ENCODE measurements at places on chromosomes 2 and 18.
A peak's percentile ranks its signal among the peaks of the same experiment; 100 is the strongest.

DNA sequence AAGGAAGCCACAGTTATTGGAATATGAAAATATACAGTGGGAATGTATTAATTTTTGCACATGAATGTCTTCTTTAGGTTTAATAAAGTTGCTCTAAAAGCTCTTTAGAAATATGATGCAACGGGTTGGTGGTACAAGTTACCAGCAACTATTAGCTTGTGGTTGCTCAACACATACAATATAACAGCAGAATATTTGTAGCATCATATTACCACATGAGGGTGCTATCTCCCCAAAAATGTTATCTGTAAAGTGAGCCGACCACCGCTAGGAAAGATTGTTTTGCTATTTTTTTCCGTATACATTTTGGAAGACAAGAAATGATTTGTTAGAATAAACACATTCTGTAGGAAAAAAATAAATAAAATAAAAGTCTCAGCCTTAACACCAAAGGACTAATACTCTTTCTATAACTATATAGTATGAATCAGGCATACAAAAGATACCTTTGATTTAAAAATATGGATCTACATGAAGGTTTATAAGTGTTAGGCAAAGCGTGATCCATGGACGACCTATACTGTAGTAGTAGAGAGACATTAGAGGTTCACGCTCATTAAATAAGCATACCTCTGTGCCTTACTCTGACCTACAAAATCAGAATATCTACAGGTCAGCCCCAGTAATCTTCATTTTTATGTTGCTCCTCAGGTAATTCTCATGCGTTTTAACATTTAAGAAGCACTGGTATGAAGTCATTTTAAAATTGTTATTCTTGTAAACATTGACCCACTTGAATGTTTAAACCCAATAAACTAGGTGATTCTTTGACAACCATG is 1110.6 kb upstream of the ACVR2A start:
- DNase-seq = peak; percentile 81

- DNase-seq = no peak
These were observed 163.6 kb upstream of the REV1 start for GRCh38 chr2:99653433-99653832.

DNA sequence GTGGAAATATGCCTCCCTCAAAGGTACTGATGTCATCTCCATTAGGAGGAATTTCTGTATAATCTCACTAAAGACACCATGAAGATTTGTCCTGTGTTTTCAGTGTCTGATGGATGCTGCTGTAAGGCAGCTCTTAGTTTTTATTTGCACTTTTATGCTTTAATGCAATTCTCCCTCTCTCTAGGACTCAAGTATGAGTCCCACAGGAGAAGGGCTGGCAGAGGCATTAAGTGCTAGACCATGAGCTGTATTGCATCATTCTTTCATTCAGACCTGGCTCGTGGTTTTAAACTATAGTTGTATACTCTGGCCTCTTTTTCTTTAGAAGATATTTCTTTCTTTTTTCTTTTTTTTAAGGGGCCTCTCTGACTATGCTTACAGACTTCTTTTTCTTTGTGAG is 805.6 kb downstream of the DPP10 start:
- no peak for DNase-seq

GRCh38 chr18:29250259-29250658 is 1073.3 kb upstream of the CDH2 start:
- peak; percentile 67 for DNase-seq

DNA sequence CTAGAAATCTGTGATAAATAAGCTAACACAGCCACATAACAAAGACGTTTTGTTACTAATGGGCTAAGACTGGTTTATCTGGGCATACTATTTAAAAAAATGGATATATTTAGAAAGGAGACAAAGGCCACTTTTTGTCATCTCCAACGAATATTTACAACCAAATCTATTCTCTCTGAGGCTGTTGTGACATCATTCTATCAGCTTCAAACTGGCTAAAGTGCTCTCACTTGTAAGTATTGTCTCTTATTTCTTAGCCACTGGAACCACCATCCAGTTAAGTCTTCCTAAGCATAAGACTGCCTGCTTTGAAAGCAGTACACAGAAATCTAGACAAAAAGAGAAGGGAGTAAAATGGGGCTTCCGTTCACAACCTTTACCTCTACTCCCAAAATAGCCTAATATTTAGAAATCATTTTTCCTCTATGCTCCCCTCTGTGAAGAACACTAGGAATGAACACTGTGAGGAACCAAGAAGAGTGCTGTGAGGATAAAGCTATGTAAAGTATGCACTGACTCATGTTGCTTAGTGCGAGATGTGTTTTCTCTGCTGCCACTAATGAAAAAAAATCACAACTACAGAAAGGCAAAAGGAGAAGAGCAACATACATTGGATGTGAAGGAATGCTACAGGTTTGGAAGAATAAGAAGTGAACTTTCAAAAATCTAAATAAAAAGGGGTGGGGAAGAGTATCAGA is 264.1 kb downstream of the EXOC6B start:
- DNase-seq = no peak

Measured in hematopoietic multipotent progenitor cell treated with erythropoietin and hydrocortisone succinate and interleukin-3 and kit ligand, for 4 days (in vitro differentiated cells).